Suppressor macrophage treated with lipopolysaccharide for 4 hours (primary cell): ENCODE measurements at places on chromosomes 12 and 14.

DNA sequence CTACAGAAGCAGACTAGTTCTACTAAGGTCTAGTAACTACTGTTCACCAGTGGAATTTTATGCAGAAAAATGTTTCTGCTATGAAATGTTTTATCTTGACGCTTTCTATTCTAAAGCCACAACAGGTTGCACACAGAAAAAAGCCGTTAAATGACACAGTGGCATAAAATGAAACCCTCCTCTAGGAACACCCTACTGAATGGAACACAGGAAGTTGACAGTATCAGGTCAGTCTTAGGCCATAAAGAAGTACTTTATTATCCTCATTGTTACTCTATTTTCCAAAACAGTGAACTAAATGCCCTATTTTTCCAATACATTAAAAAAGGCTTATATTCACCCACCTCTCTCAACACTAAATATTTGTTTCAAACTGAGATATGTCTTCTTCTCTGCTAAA, 21.9 kb downstream of the EPS8 start:
- no peak for DNase-seq

- DNase-seq, result peak; percentile 1
Observed at GRCh38 chr12:102824218-102824835, 92.7 kb downstream of the PAH start.

DNA sequence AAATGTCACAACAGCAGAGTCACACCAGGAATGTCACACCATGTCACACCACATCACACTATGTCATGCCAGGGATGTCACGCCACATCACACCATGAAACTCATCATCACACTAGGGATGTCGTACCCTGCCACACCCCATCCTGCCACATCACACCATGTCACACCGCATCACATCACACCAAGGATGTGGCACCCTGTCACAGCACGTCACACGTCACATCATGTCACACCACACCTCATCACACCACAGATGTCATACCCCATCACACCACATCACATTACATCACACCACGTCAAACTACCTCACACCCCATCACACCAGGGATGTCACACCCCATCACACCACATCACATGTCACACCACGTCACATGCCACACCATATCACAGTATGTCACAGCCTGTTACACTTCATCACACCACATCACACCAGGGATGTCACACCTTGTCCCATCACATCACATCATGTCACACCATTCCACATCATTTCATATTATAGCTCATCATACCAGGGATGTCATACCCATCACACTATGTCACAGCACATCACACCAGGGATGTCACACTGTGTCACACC, 90.9 kb downstream of the TMEM121 start:
- DNase-seq, result no peak

DNA sequence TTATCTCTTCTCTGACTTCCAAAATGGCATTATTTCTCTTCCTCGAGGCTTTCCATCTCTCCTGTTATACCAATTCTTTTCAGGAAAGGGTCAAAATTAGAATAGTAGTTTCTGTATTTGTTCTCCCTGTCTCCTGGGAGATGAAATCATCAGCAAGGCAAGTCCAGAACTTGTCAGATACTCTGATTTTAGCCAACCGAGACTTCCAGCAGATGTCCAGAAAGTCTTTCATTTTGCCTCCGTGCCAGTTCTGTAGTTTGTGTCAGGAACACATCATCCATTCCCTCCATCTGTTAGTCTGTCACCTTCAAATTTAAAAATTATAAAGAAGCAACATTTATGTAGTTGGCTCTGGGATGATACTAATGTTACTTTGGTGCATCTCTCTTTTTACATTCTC, 275.7 kb downstream of the CCDC59 start:
- DNase-seq, result no peak

- DNase-seq, result peak; percentile 7
Observed at GRCh38 chr14:96497586-96497985, 4.6 kb upstream of the PAPOLA start.

DNA sequence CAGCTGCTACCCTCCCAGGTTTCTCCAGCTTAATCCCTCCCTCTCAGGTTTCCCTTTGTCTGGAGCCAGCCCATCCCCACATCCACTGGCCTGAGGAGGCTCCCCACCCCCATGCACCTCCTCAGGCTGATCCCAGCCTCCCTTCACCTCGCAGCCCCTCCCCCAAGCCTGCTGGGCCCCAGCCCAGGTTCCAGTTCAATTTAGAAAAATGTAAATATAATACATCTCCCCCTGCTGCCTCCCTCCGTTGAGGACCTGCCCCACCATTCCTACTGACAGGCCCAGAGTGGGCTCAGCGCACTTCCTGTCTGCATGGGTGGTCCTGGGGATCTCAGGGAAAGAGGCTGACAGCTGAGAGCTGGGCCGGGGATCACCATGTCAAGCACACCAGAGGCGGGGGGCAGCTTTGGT, 155.8 kb downstream of the NTF3 start:
- no peak for DNase-seq

- DNase-seq, result no peak
Observed at GRCh38 chr12:82438356-82438755, 80.0 kb downstream of the METTL25 start.

GRCh38 chr12:13343375-13343774, 146.8 kb downstream of the EMP1 start:
- no peak for DNase-seq

GRCh38 chr12:48349471-48349870, 1.2 kb downstream of the ZNF641 start:
- DNase-seq, result no peak

DNA sequence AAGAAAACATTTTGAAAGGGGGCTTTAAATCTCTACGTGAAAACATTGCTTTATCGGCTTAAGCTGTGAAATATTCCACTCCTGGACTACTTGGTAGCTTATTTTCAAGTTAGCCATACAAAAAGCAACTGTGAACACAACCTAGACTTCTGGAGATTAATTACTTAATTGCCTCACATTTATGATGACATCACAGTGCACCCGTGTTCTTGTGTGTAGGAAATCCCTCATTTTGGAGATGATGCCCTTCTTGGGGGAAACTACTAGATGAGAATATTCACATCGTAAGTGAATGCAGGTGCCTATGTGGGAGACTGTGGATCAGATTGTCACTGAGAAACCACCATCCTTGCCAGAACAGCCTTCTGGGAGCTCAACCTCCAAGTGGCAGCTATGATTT, 10.5 kb upstream of the B4GALNT3 start:
- DNase-seq, result no peak

DNA sequence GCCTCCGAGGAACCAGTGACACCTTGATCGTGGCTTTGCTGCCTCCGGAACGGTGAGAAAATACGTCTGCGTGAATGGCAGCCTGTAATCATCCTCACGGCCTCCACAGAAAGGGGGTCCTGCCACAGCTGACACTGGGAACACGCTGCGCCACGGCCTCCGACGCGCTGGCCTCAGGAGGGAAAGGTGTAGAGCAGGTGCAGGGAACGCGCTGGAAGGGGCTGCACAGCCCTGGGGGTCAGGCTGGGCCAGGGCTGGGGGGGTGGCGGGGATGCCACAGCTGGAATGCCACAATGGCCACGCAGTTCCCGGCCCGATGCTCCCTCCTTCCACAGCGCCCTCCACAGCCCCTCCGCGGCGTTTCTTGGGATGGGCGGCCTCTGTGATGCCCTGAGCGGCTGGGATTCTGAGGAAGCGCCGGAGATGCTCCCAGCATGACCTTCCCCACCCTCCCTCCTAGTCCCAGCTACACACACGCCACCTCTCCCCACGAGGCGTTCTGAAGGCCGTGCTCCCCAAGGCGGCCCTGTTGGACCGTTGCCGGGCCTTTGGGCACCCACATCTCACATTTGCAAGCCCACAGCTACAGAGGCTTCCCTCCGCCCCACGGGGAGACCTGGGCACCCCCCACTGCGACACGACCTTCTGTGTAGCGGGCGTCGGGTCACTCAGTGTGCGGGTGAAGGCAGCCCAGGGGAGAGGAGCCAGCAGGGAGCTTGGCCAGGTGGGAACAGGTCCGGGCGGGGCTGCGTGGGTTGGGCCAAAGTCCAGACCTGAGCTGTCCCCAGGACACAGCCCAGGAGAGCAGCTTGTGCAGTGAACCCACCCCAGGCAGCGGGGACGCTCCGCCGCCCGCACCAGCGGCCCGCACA, 31.8 kb upstream of the GALNT9 start:
- no peak for DNase-seq

DNA sequence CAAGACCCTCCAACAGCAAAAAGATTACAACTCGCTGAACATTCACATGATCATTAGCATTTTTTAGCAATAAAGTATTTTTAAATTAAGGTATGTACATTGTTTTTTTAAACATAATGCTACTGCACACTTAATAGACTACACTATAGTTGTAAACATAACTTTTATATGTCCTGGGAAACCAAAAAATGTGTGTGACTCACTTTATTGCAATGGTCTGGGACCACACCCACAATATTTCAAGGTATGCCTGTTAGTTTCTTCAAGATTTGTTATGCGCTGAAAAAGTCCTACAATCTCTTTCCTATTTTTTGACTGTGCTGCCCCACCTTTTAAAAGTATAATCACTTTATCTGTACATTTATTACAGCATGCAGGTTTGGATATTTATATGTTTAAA, 30.4 kb upstream of the PCNX4 start:
- no peak for DNase-seq

GRCh38 chr14:76837524-76837923, 11.3 kb downstream of the LRRC74A start:
- DNase-seq, result no peak

DNA sequence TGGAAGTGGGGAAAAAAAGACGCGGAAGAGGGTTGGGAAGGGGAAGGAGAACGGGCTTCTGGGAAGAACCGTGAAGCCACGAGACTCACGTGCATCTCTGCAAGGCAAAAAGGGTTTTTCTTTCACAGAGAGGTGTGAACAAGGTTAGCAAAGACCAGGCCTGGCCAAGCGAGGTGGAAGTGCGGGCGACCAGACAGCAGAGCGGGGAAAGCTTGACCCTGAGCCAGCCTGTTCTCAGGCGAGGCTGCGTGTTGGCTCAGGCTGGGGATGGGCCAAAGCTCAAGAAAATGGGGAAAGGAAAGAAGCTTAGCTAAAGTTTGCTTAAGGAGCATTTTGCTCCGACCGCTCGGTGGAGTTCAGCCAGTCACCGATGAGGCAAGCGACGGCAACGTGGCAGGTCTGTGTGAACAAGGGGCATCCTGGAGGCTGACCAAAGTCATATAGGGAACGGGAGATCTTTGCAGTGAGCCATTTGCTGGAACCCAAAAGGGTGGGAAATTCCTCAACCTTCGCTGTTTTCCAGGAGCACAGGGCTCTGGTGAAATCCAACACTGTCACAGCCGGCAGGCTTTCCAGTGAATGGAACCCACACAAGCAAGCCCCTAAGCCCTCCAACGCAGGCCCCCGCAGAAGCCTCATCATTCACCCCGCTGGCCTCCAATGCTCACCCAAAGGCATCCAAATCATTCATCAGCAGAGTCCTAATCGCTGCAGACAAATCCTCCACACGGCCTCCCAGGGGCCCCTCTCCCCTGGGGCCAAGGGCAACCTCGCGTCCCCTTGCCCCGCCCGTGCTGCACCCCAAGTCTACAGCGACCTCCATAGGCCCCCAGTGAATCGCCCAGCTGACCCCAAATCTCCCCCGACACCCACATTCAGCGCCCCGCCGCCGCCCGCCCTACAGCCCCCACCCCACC, 754 bp downstream of the ZNF605 start:
- DNase-seq, result peak; percentile 6

DNA sequence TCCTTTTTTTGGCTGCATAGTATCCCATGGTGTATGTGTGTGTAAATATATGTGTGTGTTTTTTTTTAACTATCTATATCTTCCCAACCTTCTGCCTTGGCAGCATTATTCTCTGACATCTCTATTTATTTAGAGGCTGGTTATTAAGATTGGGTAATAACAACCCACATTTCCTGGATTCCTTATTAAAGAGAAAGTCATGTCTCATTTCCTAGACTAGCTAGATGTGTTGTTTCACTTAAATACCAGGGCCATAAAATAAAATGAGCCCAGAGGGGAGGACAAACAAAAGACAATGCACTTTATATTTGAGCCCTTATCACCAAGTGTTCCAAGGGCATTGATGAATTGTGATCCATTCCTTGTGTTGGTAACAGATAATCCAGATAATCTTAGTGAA, 169.1 kb downstream of the SLC5A8 start:
- no peak for DNase-seq

GRCh38 chr12:120388691-120389481, 19.9 kb upstream of the MSI1 start:
- DNase-seq, result no peak
